ENCODE measurements at places on chromosomes 5 and 9.

GRCh38 chr5:68407311-68408239 lies 192.0 kb downstream of the PIK3R1 start:
- DNase-seq, result no peak

DNA sequence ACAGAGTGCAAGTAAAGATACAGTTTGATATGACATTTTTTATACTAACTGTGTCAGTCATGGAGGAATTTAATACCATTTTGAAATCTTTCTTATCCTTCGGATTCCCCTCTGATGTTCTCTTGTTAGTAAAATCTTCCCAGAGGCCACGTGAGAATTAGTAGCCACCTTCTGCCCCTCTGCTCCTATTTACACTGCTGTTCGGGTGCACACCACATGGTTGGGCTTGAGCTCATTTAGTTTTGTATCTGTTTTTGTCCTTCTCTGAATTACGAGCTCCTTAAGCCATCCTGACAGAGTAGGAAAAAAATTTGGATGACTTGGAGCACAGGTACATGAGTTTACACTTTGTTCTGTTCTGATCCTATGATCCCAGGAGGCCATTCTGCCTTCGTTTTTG lies 109.7 kb downstream of the SV2C start:
- DNase-seq, result no peak

DNA sequence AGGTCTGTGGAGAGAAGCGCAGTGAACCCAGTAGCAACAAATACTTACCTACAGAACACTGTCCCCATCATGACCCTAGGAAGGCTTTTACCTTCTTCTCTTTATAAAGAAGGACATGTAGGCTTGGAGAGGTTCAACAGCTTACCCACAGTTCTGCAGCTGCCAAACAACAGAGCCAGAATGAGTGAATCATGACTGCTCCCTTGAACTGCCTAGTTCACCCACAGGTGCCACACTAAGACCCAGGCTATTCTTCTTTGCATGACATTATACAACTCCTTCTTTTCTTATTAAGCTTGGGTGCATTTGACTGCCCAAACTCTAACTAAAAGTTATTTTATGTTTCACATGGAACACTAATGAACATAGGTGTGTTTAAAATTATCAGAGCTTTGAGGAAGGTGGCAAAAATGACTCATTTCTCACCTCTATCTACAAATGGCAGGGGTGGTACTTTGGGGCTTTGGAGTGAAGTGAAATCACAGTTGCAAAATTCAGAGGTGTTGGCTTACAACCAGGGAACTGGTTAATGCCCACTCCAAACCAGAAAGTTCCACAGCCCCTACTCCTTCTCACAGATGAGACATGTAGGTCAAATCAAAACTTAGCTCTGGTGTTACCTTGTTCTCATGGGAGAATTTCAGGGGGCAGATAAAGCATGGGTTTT lies 201.6 kb downstream of the SEMA6A start:
- DNase-seq, result no peak

DNA sequence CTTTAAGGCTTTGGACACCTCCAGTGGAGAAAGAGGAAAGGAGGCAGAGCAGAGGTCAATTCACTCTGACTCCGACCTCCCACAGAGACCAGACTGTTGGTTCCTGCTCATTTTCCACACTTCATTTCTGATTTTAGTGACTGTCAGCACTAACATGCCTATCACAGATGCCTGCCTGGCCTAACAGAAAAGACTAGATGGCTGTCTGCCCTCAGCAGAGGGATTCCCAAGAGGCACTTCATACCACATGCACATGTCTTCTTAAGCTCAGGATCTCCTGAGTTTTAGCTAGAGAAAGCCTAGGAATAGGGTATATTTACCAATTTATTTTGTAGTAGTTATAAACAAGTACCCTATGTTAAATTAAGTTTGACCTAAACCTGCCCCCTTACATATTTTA lies 336.0 kb downstream of the ENC1 start:
- DNase-seq, result no peak

DNA sequence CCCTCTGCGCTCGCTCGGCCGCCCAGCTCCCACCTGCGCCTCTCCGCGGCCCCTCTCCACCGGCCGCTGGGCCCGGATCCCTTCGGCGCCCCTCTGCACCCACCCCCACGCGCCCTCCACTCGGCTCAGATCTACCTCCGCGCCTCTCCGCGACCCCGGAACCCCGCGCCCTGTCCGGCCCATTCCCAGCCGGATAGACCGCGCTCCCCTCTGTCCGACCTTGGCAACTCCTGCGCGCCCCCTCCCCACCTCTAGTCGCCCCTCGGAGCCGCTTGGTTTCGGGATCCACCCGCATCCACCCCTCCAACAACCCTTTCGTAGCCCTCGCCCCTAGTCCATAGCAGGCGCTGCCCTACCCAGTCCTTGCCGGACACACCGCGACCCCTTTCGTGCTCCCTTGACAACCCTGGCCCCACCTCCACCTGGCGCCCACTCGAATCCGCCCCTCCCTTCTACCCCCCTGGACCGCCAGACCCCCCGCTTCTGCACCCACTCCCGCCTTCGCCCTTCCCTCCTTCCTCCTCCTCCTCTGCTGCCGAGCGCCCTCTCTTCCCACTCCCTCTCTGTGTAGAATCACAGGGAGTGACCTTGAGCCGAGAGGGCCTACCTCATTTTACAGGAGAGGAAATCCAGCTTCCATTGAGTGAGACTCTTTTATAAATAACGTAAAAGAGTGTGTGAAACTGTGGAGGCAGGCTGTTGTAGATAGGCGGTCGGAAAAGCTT lies 525 bp upstream of the AK3 start:
- DNase-seq, result peak; percentile 58

DNA sequence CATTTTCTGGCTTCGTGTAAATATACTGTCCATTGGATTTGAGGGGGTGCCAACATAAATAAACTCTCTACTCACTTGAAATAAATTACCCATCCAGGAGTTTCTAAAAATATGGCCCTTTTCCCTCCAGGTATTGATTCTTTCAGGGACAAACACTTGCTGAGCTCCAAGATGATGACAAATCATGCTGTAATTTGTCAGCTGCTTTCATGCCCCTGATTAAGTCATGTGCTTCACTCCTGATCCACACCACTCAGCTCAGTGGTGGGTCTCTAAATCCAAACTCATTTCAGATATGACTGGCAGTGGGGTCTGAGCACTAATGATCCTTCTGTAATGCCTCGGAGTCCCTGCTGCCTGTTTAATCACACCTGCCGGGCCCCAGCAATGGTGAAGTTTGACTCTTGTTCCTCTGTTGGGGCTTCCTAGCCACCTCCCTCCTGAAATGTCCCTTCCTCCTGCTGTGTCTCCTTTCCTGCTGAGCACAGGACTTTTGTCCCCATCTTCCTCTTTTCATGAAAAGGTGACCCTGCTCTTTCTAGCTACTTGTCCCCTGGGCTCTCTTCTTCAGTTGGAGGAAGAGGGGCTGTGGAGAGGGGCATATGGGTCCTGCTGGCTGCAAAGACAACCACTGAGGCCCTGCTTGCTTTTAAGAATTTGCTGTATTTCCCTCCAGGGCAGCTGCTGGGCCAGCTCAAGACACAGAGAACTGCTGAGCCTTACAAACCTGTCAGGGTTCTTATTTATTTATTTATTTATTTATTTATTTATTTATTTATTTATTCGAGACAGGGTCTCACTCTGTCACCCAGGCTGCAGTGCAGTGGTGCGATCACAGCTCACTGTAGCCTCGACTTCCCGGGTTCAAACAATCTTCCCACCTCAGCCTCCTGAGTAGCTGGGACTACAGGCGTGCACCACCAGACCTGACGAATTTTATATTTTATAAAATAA lies 200.0 kb downstream of the ATP10B start:
- DNase-seq, result no peak

GRCh38 chr5:116733991-116734975 lies 159.7 kb upstream of the SEMA6A start:
- peak; percentile 19 for DNase-seq

- DNase-seq, result no peak
These were observed 209.3 kb downstream of the ZNF608 start for GRCh38 chr5:124537107-124537506.

DNA sequence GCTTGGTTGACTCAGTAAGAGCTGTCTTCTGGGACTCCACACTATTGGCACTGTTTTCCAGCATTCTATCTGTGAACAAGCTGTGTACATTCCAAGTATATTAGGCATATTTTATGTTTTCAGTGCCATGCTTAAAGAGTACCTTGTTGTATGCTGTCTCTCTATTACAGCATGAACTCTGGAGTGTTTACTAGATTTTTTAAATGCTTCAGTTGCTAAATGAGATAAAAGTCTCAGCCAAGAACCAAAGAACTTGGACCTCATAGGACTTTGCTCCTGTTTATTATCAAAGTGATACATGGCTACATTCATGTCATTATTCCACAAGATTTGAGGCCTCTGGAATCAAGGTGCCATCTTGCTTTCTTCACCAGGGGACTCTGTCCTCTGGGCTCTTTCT lies 167.2 kb downstream of the C9orf152 start:
- no peak for DNase-seq

Data from C1 segment of cervical spinal cord (tissue), 14 donors.